Keratinocyte (primary cell): ENCODE measurements at places on chromosomes 12 and 14. TPM values are rescaled to one million over a fixed set of nuclear protein-coding genes. Genes with fewer than 3 reads are reported as not detected.
A peak's percentile ranks its signal among the peaks of the same experiment; 100 is the strongest.

Gene PRPF39
- polyA plus RNA-seq = 15.6 to 51.5 TPM (median 45.5 TPM) in 3 replicates

DNA sequence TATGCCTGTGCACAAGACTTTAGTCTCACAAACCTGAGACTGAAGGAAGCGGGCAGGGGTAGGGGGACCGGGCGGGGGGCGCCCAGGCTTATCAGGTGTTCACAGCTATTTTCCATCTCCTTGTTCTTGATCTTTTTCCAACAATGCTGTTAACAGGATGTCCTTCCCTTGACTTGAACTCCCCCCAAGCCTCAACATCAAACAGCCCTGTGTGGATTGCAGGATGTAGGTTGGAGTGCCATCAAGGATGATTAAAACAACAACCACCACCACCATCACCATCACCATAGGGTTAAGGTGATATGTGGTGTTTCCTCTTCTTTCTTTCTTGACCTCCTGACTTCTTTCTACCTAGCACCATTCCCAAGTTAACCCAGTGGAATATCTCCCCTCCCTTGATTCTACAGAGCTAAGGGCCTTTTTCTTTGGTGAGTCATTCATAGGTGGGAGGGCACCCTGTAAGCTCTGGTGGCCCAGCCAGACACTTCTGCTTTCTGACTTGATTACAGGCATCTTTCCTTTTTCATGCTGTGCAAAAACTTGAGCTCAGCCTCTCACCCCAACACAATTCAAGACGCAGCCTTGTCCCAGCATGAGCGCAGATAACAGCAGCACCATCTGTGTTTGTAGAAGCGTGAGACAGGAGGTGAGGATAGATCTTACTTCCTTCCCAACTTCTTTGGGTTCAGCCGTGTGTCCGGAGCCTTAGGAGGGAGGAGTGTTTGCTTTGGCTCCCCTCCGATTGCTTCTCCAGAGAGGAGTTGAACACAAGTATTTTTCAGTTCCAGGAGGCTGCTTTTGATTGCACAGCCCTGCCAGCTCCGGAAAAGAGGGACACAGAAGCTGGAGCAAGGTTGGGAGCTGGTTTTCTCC is 26.8 kb downstream of the FLVCR2 start:
- DNase-seq = no peak

Gene KCNC2
- polyA plus RNA-seq = not detected in 3 replicates

DNA sequence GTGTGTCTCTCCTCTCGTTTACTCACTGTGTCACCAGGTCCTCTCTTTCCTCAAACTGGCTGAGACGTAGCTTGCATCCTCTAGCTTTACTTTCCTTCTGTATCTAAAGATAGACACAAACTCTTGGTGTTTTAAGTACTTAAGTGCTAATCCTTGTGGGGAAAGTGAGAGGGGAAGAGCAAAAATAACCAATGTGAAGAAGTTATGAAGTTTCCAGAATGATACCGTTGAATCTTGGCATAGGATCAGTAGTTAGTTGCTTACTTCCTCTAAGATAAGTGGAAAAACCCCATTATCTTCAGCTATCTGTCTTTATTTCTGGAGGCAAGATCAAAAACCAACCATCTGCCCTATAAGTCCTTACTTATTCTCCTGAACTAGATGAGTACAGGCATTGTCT is 10.6 kb downstream of the FAR2 start:
- no peak for DNase-seq

Gene ARF3
- polyA plus RNA-seq = 236 to 253 TPM (median 250 TPM) in 3 replicates

Gene RNF212B
- polyA plus RNA-seq = not detected in 3 replicates

DNA sequence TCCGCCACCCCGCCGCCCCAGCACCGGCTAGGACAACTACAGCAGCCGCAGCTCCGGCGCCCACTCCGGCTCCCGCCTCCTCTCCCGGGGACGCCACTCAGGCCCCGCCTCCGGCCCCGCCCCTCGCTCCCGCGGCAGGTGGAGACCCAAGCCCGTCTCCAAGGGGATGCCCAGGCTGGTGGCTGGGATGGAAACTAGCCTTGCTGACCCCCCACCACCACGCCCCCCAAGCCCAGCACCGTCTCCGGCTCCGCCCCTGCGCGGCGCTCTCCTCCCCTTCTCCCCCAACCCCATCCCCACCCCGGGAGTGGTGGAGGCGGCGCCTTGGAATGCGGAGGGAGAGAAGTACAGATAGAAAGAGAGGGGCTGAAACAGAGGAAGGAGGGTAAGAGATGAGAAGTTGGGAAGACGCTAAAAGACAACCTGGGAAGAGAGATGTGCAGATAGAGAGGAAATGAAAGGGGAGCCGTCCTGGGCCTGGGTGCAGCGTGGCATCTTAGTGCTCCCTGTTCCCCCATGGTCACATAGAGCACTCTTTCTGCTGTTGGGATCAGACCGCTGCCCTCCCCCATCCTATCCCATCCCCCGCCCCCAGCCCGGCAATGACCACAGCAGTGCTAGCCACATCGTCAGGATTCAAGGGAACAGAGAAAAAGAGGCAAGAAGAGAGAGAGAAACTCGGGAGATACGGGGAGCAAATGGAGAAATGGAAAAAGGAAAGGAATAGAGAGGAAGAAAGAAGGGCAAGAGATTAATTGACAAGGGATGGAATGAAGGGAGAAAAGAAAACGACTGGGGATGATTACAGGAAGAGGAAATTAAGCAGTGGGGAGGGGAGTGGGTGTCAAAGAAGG is at the start of gene ITGA7:
TSS of gene ITGA7 (minus strand) at position 64 of the 854 bp plus-strand sequence. CDS start 222 bp downstream, outside the sequence.
- no peak for DNase-seq

Gene FUT8
- polyA plus RNA-seq = 8.8 to 15.0 TPM (median 12.5 TPM) in 3 replicates

DNA sequence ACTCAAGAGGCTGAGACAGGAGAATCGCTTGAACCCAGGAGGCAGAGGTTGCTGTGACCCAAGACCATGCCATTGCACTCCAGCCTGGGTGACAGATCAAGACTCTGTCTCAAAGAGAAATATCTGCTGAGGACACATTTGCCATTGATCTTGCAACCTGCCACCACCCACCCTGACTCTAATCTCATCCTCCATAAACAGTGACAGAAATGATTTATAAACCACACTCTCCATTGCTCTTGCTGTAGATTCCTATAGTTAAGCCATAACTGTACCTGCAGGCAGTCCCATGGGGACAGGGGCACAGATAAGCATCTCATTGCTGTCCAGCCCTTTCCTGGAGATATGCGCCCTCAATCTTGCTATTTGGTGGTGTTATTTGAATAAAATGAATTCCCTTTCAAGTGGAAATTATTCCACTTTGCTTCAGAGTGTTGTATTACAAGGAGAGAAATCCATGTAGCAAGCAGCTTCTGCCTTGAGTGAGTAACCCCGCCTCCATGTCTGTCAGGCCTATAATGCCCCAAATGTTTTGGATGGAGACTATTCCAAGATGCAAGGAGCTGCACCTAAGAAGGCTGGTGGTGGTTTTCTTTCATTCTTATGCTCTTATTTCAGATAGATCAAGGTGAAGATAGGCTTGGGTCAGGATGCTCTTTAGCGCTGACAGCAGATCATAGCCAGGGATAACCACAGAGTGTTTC is 3.0 kb upstream of the ZDHHC22 start:
- no peak for DNase-seq

DNA sequence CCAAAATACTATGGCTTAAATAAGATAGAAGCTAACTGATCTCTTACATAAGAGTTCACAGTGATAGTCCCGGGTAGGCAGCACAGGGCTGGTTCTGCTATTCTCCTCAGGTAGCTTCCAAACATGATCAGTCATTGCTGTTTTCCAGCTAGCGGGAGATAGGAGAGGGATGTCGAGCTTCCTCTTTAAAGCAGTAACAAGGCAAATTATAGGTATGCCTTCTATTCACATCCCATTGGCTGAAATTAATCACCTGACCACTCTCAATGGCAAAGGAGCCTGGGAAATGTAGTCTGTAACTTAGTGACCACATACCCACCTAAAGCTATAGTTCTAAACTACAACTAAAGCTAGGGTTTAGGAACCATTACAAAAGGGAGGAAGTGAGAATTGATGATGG is 34.5 kb upstream of the VRK1 start:
- DNase-seq = no peak

Gene RASSF3
- 8.0 to 9.6 TPM (median 9.3 TPM) in 3 replicates for polyA plus RNA-seq

GRCh38 chr12:130764475-130765185 is 48.5 kb upstream of the RIMBP2 start:
- DNase-seq = no peak

DNA sequence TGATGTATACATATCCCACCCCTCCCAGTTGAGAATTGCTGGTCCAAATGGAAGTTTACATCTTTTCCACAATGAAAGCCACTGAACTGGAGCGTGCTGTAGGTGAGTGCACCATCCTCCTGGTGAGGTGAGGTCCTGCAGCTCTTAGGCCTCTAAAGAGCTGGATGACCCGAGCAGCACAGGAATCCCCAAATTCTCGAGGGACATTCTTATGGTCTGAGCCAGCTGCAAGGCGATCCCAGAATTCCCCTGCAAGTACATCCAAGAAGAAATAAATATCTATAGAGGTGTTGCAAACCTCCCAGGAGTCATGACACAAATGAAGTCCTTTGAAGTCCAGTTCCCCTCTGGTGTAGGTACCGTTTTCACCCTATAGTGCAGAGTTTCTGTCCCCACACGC is 24.0 kb downstream of the TMEM132C start:
- no peak for DNase-seq

Gene LGR5
- polyA plus RNA-seq = 0.05 to 0.19 TPM (median 0.05 TPM) in 3 replicates

Gene FAM161B
- 1.5 to 1.7 TPM (median 1.5 TPM) in 3 replicates for polyA plus RNA-seq

Gene SSTR1
- 0.03 to 0.05 TPM in 2 of 3 replicates, not detected in the other for polyA plus RNA-seq

GRCh38 chr12:115872919-115873357 is 404.6 kb downstream of the MED13L start:
- DNase-seq = peak; percentile 9

DNA sequence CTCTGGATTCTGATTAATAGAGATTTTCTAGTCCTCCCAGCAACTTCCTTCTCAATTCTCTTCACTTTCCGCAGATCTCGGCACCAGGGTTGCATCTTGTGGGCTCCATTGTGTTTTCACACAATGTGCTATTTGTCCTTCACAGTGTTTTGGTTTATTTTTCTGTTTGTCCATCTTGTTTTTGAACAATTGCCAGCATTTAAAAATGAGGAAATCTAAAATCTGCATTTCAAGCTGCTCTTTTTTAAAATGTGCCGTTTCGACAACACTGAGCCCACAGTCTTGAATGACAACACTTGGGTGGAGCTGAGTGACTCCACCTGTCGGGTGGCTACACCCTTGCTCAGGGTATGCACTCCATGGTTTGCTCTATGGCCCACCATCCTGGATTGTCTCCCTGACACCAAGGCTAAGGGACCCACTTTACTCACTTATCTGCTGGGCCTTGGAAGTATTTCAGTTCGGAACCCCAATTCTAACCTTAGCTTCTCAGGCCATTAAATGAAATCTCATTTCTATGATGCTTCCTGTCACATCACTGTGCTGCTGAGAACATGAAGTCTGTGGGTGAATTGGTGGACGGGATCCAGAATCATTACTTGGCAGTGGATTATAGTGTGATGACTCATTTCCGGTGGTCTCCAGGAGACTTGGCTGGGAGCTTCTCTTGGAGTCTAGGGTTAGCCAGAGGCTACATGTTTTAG is 3.4 kb upstream of the MYRFL start:
- DNase-seq = peak; percentile 9

Gene PZP
- not detected in 3 replicates for polyA plus RNA-seq

DNA sequence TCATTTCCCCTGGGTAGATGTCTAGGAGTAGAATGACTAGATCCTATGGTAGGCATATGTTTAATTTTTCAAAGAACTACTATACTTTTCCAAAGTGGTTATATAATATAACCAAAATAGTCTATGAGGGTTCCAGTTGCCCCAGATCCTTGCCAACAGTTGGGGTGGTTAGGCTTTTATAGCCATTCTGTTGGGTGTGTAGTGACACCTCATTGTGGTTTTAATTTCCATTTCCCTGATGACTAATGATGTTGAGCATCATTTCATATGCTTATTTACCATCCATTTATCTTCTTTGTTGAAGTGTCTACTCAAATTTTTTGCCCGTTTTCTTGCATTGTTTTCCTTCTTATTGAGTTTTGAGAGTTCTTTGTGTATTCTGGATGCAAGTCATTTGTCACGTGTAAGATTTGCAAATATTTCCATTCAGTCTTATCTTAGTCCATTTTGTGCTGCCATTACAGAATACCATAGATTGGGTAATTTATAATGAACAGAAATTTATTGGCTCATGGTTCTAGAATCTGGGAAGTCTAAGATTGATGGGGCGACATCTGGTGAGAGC is 4.7 kb downstream of the SYNE2 start:
- DNase-seq = no peak

- no peak for DNase-seq
These were observed 16.5 kb downstream of the FAM186B start for GRCh38 chr12:49588721-49589516.

GRCh38 chr14:69749956-69750355 is 17.0 kb upstream of the SRSF5 start:
- no peak for DNase-seq

GRCh38 chr12:10215436-10215835 is 2.8 kb downstream of the GABARAPL1 start:
- DNase-seq = no peak

DNA sequence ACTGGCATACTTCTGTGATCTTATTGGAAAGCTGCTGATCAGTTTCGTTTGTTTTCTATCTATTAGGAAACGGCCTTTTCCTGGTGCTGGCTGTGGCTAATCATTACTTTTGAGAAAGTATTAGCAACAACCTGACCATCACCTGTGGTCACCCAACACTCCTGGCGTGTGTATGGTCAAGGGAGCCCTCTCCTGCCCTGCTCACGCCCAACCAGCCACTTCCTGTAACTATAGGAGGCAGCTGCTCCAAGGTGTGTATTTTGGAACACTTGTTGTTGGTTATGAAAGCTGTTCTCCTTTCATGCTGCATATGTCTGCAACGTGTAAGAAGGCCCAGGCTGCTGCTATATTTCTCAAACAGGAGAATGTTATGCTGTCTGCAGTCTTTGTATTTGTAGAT is 1582.8 kb downstream of the AACS start:
- no peak for DNase-seq

DNA sequence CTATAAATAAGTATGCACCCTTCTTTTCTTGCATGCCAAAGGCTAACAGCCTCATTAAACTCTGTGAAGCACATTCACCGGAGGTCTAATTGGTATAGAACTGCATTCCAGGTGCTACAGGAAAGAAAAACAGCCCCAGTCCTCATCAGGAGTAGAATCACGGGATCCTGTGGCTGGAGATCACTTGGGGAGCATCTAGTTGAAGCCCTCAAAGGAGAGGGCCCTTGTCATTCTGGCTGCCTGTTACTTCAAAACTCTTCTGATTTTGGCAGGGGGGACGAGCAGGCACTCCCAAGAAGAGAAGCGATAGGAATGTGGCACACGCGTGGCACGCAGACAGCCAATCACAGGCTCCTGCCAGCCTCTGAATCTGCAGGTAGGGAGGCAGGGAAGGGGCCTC is 154.4 kb downstream of the TTC7B start:
- no peak for DNase-seq

DNA sequence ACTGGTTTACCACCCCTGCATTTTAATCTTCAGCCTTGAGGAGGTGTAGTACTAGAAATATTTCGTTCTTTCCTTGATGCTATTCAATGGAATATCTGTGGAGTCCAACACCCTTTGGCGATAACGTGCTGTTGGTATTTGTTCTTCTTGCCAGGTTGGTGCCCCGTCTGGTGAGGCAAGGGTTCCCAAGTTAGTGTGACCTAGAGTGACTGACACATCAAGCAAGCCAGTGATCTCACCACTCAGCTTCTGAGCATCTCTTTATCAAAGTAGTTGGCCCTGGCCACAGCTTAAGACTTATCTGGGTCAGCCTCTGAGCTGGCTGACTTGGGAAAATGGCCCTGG is 60.2 kb downstream of the PLXNC1 start:
- no peak for DNase-seq
